ENCODE measurements at places on chromosomes 12 and 14. TPM values are rescaled to one million over a fixed set of nuclear protein-coding genes. Genes with fewer than 3 reads are reported as not detected.

- DNase-seq = no peak
Observed at GRCh38 chr12:100265732-100266584, 921 bp downstream of the DEPDC4 start.

Gene NTF3
- total RNA-seq = not detected

DNA sequence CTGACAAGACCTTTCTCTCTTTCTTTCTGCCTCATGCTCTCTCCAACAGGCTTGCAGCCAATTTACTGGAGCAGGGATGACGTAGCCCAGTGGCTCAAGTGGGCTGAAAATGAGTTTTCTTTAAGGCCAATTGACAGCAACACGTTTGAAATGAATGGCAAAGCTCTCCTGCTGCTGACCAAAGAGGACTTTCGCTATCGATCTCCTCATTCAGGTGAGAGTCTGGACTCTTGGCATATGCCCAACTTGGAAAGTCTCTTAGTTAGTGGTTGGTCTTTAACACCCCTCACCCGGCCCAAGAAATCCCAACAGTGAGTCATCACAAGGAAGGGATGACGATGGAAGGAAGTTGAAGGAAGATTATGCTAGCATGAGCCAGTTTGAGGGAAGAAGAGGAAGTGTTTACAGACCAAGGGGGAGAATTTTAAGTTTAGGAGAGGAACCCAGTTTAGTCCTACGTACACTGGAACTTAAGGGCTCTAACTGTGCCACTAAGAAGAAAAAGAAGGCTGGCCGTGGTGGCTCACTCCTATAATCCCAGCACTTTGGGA lies 189.7 kb downstream of the ETV6 start:
- DNase-seq = no peak

GRCh38 chr12:124915239-124916236 lies 1.1 kb upstream of the UBC start:
- DNase-seq = no peak

Measured in uterus (tissue), 4 donors.